ENCODE measurements at places on chromosomes 16 and 17.

- no peaks in the 10 kb centered on the region for H3K36me3 ChIP-seq
- H3K4me3 ChIP-seq: no peak overlapping the region
- no peak for DNase-seq
- no peaks in the 10 kb centered on the region for H3K27me3 ChIP-seq
Measured at GRCh38 chr17:2101448-2102257, 46.8 kb downstream of the HIC1 start.

GRCh38 chr17:28569446-28569845 is 1.9 kb downstream of the PIGS start:
- no peaks in the 10 kb centered on the region for H3K27me3 ChIP-seq
- no peak overlapping the region for H3K4me3 ChIP-seq
- no peak overlapping the region for H3K27ac ChIP-seq
- no peaks in the 10 kb centered on the region for H3K36me3 ChIP-seq
- H3K4me1 ChIP-seq: peaks cover 14% of the 10 kb centered on the region

- no peak overlapping the region for H3K27ac ChIP-seq
- H3K36me3 ChIP-seq: no peaks in the 10 kb centered on the region
- DNase-seq: no peak
- no peak overlapping the region for H3K4me3 ChIP-seq
- no peaks in the 10 kb centered on the region for H3K27me3 ChIP-seq
Measured at GRCh38 chr17:9432134-9432885, 143.3 kb downstream of the STX8 start.

GRCh38 chr17:20172376-20172775 is 163.2 kb downstream of the SPECC1 start:
- H3K4me3 ChIP-seq: no peak overlapping the region
- DNase-seq: no peak
- peaks cover 18% of the 10 kb centered on the region for H3K4me1 ChIP-seq
- peak overlapping the region; percentile 83 for H3K27ac ChIP-seq

DNA sequence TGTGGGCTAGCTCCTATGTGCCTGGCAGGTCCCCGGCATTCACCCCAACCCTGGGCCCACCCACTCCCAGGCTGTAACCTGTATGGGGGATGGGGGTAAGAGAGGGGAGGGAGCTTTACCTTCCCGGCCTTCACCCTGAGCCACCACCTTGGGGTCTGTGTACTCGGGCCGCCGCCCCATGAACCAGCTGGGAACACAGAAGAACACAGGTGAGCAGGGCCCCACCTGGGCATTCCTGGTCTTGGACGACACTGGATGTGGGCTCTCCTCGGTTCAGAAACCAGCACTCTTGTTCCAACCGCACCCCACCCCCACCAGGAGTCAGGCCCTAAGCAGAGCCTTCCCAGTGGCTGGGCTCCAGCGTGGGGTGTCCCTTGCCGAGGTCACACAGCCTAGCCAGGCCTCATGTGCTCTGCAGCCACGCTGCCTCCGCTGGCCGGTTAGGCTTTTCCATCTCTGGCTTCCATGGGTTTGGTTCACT is 18.8 kb downstream of the B9D1 start:
- H3K36me3 ChIP-seq: no peaks in the 10 kb centered on the region
- DNase-seq: no peak
- no peak overlapping the region for H3K27ac ChIP-seq
- no peak overlapping the region for H3K4me3 ChIP-seq
- H3K27me3 ChIP-seq: no peaks in the 10 kb centered on the region

DNA sequence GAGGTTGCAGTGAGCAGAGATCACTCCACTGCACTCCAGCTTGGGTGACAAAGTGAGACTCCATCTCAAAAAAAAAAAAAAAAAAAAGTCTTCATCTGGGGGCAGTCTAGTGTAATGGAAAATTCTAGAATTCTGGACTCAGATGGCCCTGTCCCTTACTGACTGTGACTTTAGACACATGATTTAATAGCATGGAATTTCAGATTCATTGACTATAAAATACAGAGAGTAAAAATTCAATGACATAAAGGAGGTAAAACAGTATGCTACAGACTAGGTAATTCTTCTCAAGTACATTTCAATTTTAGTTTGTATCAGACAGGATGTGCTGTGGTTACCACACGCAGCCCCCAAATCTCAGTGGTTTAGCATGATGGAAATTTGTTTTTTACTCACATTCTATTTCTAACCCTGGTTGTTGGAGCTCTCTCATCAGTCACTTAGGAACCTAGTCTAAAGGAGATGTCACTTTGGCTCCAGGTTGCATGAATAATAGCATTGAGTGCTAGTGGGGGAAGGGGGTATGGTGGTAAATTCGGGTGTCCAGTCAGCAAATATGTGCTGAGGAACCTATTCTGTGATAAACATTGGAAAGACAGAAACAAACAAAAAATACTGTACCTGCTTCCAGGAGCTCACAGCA is 444.0 kb downstream of the XYLT1 start:
- H3K36me3 ChIP-seq: no peaks in the 10 kb centered on the region
- DNase-seq: no peak
- H3K27ac ChIP-seq: no peak overlapping the region
- no peaks in the 10 kb centered on the region for H3K4me1 ChIP-seq
- no peaks in the 10 kb centered on the region for H3K27me3 ChIP-seq
- no peak overlapping the region for H3K4me3 ChIP-seq

DNA sequence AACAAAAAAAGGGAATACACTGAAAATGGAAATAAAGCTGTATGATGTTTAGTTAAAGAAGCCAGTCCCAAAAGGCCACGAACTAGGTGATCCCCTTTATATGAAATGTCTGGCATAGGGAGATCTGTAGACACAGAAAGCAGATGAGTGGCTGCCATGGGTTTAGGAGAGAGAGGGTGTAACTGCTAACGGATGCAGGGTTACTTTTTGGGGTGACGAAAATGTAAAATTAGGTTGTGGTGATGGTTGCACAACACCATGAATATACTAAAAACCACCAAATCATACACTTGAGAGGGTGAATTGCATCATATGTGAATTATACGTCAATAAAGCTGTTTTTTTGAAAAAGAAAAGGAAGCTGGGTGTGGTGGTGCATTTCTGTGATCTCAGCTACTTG is 99.6 kb downstream of the ADCY9 start:
- no peaks in the 10 kb centered on the region for H3K27me3 ChIP-seq
- H3K27ac ChIP-seq: no peak overlapping the region
- peak; percentile 58 for DNase-seq

DNA sequence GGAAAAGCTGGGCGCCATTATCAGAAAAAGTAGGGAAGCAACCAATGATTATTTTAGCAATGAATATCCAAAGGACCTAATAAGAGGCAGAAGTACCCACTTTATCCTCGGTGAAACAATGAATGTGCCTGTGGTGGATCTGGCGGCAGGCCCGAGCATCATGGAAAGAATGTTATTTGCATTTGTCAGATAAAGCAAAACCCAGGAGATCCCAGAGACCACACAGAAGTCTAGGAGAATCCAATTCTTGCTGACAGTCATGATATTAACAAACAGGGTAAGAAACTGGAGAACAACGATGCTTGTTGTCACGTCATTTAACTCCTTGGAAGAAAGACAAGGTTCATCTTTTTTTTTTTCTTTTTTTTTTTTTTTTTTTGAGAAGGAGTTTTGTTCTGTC is 12.0 kb upstream of the TNRC6A start:
- peak; percentile 94 for DNase-seq
- no peaks in the 10 kb centered on the region for H3K27me3 ChIP-seq
- H3K4me3 ChIP-seq: no peak overlapping the region
- no peaks in the 10 kb centered on the region for H3K4me1 ChIP-seq
- no peaks in the 10 kb centered on the region for H3K36me3 ChIP-seq

DNA sequence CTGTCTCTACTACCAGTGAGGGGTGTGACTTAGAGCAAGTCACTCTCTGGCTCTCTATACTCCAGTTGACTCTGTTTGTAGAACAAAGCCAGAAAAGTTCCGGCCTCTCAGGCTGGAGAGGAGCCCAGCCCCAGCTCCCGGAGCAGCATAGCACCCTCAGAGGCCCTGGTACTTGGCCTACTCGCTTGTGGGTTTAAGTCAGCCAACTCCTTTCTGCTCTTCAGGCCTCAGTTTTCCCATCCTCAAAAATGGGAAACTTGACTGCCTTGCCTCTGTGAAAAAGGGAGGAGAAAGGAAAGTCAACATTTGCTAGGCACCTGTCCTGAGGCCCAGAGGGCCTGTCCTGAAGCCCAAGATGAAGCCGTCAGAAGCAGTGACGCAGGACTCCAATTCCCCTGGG is 1.1 kb downstream of the CHST6 start:
- H3K27ac ChIP-seq: no peak overlapping the region
- H3K27me3 ChIP-seq: peaks cover 14% of the 10 kb centered on the region
- DNase-seq: no peak
- H3K36me3 ChIP-seq: no peaks in the 10 kb centered on the region
- peak overlapping the region; percentile 35 for H3K4me3 ChIP-seq

- H3K4me3 ChIP-seq: no peak overlapping the region
- H3K27me3 ChIP-seq: peaks cover 3% of the 10 kb centered on the region
- DNase-seq: peak; percentile 64
- H3K27ac ChIP-seq: no peak overlapping the region
- H3K4me1 ChIP-seq: peaks cover 7% of the 10 kb centered on the region
- no peaks in the 10 kb centered on the region for H3K36me3 ChIP-seq
Measured at GRCh38 chr16:82633964-82634600, 7.3 kb downstream of the CDH13 start.

DNA sequence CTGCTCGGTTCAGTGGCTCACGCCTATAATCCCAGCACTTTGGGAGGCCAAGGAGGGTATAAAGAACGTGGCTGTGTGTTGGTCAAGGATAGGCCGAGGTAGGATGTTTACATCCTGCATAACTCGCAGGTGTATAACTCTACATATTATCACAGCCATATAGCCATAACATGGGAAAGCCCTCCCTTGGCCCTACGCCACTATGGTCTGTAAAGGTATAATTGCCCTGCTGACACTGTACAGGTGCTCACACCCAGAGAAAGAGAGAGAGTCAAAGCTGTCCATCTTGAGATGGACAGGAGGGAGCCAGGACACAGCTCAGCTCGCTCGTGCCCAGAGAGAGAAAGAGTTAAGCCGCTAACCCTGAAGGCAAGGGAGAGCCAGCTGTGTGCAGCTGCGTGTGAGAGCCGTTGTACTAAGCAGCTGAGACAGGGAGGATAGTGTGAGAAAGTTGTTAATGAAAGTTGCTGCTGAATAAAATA is 30.4 kb upstream of the DHX8 start:
- no peaks in the 10 kb centered on the region for H3K27me3 ChIP-seq
- H3K4me3 ChIP-seq: no peak overlapping the region
- no peaks in the 10 kb centered on the region for H3K36me3 ChIP-seq
- H3K27ac ChIP-seq: no peak overlapping the region
- no peaks in the 10 kb centered on the region for H3K4me1 ChIP-seq

GRCh38 chr16:4852221-4852872 is 5.1 kb downstream of the UBN1 start:
- H3K27ac ChIP-seq: no peak overlapping the region
- no peak overlapping the region for H3K4me3 ChIP-seq
- peak; percentile 17 for DNase-seq
- H3K36me3 ChIP-seq: peaks cover 20% of the 10 kb centered on the region
- H3K27me3 ChIP-seq: no peaks in the 10 kb centered on the region
- H3K4me1 ChIP-seq: peaks cover 22% of the 10 kb centered on the region

DNA sequence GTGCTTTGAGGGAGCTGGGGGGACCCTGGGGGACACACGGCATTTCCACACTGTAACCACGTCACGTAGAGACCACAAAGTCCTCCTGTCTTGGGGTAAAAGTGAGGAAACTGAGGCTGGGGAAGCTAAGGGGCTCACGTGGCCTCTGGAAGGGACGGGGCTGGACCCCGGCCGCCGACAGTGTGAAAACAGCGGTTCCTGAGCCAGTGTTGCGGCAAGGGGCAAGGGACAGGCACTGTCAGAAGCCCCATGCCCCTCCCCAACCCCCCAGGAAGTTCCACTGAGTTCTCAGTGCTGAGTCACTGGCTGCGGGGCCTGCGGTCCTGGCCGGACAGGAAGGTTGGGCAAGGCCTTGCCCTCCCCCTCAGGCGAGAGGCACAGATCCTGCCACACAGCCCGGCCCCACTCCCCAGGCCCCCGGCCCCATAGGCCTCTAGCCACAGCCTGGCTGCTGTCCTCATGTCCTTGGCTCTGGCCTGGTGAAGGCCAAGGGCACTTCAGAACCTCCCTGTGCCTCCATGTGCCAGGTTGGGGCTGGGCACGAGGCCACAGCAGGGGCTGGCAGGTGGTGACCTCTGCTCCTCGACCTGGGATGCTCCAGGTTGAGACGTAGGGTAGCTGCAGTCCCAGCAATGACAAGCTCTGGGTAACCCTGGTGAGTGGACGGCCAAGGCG is 5.0 kb upstream of the CCDC57 start:
- H3K4me3 ChIP-seq: no peak overlapping the region
- no peaks in the 10 kb centered on the region for H3K36me3 ChIP-seq
- no peak overlapping the region for H3K27ac ChIP-seq
- DNase-seq: peak; percentile 96
- no peaks in the 10 kb centered on the region for H3K4me1 ChIP-seq

- no peak overlapping the region for H3K27ac ChIP-seq
- DNase-seq: no peak
- H3K36me3 ChIP-seq: no peaks in the 10 kb centered on the region
- peaks cover 5% of the 10 kb centered on the region for H3K4me1 ChIP-seq
Measured at GRCh38 chr16:50246299-50247122, 19.8 kb upstream of the ADCY7 start.

DNA sequence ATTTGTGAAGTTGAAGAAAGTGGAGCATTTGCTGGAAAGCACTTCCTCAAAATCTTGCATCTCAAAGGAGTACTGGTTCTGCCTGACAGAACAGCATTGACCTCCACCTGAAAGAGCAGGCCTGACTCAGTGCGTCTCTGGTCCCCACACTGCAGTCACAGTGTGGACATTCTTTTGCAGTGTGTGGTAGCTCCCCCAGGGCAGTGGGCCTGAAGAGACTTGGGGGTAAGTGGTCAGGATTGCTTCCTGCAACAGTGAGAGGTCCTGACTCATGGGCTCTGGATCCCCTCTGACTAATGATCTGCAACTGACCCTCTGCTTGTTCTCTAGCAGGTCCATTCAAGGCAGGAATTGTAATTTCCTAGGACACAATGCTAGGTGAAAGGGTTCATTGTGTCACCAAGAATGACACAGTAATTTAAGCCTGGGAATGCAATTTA is 204.9 kb upstream of the KCNJ16 start:
- no peaks in the 10 kb centered on the region for H3K36me3 ChIP-seq
- peak; percentile 22 for DNase-seq
- no peak overlapping the region for H3K4me3 ChIP-seq
- H3K27me3 ChIP-seq: no peaks in the 10 kb centered on the region

GRCh38 chr17:18965530-18966236 is 13.7 kb downstream of the SLC5A10 start:
- no peaks in the 10 kb centered on the region for H3K27me3 ChIP-seq
- no peak overlapping the region for H3K27ac ChIP-seq
- no peak for DNase-seq
- H3K36me3 ChIP-seq: no peaks in the 10 kb centered on the region

DNA sequence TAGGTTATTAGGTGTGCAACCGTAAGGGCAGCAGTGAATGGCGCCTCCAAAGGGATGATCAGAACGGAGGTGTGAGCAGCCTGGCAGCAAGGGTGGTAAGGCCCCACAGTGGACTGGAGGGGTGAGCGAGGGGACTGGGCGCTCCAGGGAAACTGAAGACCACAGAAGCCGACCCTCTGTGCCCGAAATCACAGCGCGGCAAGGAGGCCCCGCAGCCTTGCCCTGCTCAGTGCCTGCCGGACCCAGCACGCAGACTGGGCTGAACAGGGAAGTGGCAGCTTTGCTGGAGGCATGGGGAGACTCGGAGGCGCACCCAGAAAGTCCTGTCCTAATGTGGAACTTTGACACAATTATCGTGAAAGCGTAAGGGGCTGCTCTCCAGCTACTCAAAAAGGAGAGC is 38.4 kb downstream of the KLHDC4 start:
- H3K4me1 ChIP-seq: peaks cover 24% of the 10 kb centered on the region
- no peak overlapping the region for H3K4me3 ChIP-seq

GRCh38 chr16:59612094-59612493 is 878.0 kb upstream of the GOT2 start:
- no peaks in the 10 kb centered on the region for H3K36me3 ChIP-seq
- H3K4me3 ChIP-seq: no peak overlapping the region
- DNase-seq: no peak

GRCh38 chr17:60678118-60678444 is 430 bp downstream of the BCAS3 start:
- peak overlapping the region; percentile 43 for H3K4me3 ChIP-seq
- H3K27me3 ChIP-seq: no peaks in the 10 kb centered on the region
- no peaks in the 10 kb centered on the region for H3K36me3 ChIP-seq

All from cardiac muscle cell (in vitro differentiated cells and primary cell).